ENCODE measurements at places on chromosomes 4 and X.

GRCh38 chr4:179325181-179325580 is 1882.9 kb upstream of the AGA start:
- no peak overlapping the region for H3K27ac ChIP-seq
- no peak overlapping the region for H3K4me3 ChIP-seq
- no peak for DNase-seq
- H3K27me3 ChIP-seq = no peaks in the 10 kb centered on the region

DNA sequence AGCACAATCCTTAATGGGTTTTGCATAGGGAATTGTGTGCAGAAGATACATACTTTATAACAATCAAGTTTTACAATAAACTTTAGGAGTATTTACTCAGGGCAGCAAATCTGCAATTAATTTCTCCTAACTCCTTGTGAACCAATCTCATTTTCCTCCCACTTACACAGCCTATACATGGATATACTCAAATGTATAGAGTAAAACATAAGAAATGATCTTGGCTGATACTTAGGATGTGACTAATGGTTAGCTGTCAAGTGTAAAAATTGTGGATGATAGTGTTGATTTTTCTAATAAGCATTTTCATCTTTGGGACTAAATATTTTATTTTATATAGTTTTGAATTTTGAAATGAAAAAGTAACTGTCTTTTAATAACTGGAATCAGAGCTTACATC is 759.6 kb downstream of the GRID2 start:
- no peak for DNase-seq
- H3K27ac ChIP-seq = no peak overlapping the region
- no peaks in the 10 kb centered on the region for H3K36me3 ChIP-seq
- H3K4me1 ChIP-seq = no peaks in the 10 kb centered on the region

GRCh38 chr4:176436293-176436973 is 116.7 kb downstream of the SPCS3 start:
- DNase-seq = no peak
- H3K4me3 ChIP-seq = no peak overlapping the region
- no peak overlapping the region for H3K27ac ChIP-seq
- no peaks in the 10 kb centered on the region for H3K36me3 ChIP-seq
- no peaks in the 10 kb centered on the region for H3K27me3 ChIP-seq

GRCh38 chrX:22057667-22058066 is 25.5 kb downstream of the PHEX start:
- no peaks in the 10 kb centered on the region for H3K4me1 ChIP-seq
- H3K36me3 ChIP-seq = no peaks in the 10 kb centered on the region
- no peak for DNase-seq
- H3K4me3 ChIP-seq = no peak overlapping the region
- no peaks in the 10 kb centered on the region for H3K27me3 ChIP-seq

GRCh38 chrX:68930542-68931317 is 101.9 kb downstream of the EFNB1 start:
- H3K27ac ChIP-seq = no peak overlapping the region
- H3K4me1 ChIP-seq = peaks cover 28% of the 10 kb centered on the region
- DNase-seq = no peak
- no peaks in the 10 kb centered on the region for H3K36me3 ChIP-seq
- no peak overlapping the region for H3K4me3 ChIP-seq

- no peaks in the 10 kb centered on the region for H3K4me1 ChIP-seq
- no peaks in the 10 kb centered on the region for H3K36me3 ChIP-seq
- no peak for DNase-seq
Observed at GRCh38 chr4:28092610-28093009, 1232.0 kb downstream of the STIM2 start.
